ENCODE measurements at places on chromosomes 6 and 20. TPM values are rescaled to one million over a fixed set of nuclear protein-coding genes. Genes with fewer than 3 reads are reported as not detected.

DNA sequence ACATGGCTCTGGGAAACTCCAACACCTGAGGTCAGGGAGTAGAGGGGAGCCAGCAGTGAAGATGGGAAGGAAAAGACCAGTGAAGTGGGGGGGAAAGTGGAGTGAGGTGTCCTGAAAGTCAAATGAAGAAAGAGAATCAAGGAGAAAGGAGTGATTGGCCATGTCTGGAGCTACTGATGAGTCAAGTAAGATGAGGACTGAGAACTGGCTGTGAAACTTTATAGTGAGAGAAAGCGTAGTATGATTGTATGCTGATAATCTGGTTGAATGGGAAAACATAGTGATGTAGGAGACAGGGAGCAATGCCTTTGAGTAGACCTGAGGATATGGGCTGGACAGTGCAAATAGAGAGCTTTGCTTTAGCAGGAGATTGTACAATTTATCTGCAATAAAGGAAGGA is 183.6 kb upstream of the GMDS start:
- H3K4me1 ChIP-seq = no peaks in the 10 kb centered on the region
- no peak overlapping the region for H3K4me3 ChIP-seq
- H3K27me3 ChIP-seq = no peaks in the 10 kb centered on the region
- DNase-seq = no peak

DNA sequence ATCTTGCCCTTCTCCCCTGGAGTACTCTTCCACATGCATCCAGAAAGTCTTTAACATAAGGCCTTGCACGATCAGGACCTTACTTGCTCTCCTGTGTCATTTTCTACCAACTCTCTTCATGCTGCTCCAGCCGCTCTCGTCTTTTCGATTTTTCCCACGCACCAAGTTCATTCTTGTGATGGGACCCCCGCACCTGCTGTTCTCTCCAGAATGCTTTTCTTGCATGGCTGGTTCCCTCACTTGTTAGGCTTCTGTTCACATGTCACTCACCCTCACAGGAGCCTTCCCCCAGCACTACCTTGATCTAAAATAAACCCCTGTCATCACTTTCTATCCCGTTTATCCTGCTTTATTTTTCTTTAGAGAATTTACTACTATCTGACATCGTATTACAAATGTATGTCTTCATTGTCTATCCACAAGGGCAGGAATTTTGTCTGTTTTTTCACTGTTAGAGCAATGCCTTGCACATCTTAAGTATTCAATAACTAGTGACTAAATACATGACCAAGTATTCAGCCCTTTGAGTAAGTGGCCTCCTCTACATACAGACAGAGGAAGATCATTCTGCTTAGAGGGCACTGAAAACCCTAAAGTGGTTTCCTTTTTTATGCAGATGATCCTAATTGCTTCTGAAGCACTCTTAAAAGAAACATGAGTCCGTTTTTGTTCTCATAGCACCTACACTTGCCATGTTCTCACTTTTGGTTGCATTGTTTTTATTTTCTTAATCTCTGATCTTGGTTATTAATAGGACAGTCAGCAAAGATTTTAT is 166.9 kb downstream of the SLC16A10 start:
- H3K27me3 ChIP-seq = no peaks in the 10 kb centered on the region
- no peaks in the 10 kb centered on the region for H3K4me1 ChIP-seq
- H3K27ac ChIP-seq = no peak overlapping the region

DNA sequence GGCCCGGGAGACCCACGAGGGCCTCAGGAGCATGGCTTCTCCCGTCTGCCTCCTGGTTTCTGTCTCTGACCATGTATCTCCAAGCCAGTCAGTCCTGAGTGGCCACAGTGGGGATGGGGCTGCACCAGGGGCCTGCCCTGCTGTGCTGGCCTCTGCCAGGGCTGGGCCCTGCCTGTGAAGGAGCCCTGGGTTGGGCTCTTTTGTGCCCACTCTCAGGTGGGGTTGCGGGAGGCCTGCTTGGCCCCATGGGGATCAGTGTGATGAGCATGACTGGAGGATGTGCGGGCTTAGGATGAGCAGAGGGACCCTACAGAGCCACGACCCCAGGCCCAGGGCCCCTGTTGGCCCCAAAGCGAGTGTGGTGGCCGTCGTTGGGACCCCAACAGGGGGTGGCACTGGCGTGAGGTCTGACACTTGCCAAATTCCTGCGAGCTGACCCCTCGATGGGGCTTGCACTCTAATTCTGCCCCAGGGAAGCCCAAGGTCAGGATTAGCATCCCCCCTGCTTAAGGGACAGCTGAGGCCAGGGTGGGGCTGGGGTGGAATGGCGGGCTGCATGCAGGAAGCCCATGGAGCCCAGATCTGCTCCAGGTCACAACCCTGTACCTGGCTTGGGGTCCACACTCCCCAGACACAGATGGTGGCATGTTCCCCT is 90.0 kb upstream of the BHLHE23 start:
- DNase-seq = no peak
- H3K27ac ChIP-seq = no peak overlapping the region
- no peaks in the 10 kb centered on the region for H3K36me3 ChIP-seq
- no peaks in the 10 kb centered on the region for H3K4me1 ChIP-seq

GRCh38 chr6:106534564-106534982 is 94.7 kb downstream of the RTN4IP1 start:
- H3K27ac ChIP-seq = no peak overlapping the region
- no peak for DNase-seq
- H3K4me3 ChIP-seq = no peak overlapping the region
- no peaks in the 10 kb centered on the region for H3K36me3 ChIP-seq

DNA sequence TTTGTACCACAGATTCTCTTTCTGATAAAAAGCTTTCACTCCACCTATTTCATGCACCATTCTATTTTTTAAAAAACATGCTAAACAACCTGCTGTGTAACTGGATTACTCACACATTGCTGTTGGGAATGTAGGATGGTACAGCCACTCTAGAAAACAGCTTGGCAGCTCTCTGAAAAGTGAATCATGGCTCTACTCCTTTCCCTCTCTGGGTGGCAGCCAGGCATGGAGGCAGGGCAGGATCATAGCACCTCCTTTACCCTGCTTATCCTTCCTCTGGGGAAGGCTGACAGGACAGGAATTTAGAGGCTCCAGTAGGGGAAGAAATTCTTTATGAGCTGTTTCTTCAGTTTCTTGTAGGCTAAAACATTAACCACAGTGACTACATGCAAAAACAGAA is 6.7 kb upstream of the VNN2 start:
- H3K4me1 ChIP-seq = peaks cover 12% of the 10 kb centered on the region
- DNase-seq = no peak
- H3K36me3 ChIP-seq = no peaks in the 10 kb centered on the region

GRCh38 chr6:33983109-33983716 is 162.7 kb downstream of the GRM4 start:
- no peak overlapping the region for H3K27ac ChIP-seq
- H3K36me3 ChIP-seq = no peaks in the 10 kb centered on the region
- DNase-seq = no peak
- H3K4me1 ChIP-seq = no peaks in the 10 kb centered on the region
- H3K27me3 ChIP-seq = no peaks in the 10 kb centered on the region
- H3K4me3 ChIP-seq = no peak overlapping the region

GRCh38 chr6:47098570-47098993 is 56.5 kb upstream of the ADGRF1 start:
- no peak overlapping the region for H3K4me3 ChIP-seq
- H3K4me1 ChIP-seq = no peaks in the 10 kb centered on the region
- H3K27ac ChIP-seq = no peak overlapping the region
- no peaks in the 10 kb centered on the region for H3K27me3 ChIP-seq
- DNase-seq = no peak

- no peak overlapping the region for H3K27ac ChIP-seq
- H3K4me1 ChIP-seq = no peaks in the 10 kb centered on the region
- no peaks in the 10 kb centered on the region for H3K27me3 ChIP-seq
- H3K4me3 ChIP-seq = no peak overlapping the region
- H3K36me3 ChIP-seq = no peaks in the 10 kb centered on the region
- DNase-seq = no peak
These were observed 29.0 kb upstream of the MANEA start for GRCh38 chr6:95548188-95548786.

DNA sequence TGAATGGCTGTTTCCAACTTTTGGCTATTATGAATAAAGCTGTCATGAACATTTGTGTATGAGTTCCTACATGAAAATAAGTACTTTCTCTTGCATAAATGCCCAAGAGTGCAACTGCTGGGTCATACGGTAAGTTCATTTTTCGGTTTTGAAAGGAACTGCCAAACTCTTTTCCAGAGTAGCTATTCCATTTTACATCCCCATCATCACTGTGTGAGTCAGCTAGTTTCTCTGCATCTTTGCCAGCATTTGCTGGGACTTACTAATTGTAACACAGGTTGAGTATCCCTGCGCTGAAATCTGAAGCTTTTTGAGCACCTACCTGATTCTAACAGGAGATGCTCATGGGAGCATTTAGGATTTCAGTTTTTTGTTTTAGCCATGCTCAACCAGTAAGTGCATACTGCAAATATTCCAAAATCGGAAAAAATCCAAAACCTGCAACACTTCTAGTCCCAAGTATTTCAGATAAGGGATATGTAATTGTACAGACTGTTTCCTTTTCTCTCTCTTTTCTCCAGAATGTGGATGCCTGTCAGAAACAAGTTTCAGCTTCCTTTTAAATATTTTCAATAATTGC is 118.4 kb downstream of the DTNBP1 start:
- no peak overlapping the region for H3K27ac ChIP-seq
- peaks cover 16% of the 10 kb centered on the region for H3K4me1 ChIP-seq
- H3K36me3 ChIP-seq = no peaks in the 10 kb centered on the region
- no peak overlapping the region for H3K4me3 ChIP-seq
- H3K27me3 ChIP-seq = no peaks in the 10 kb centered on the region

GRCh38 chr20:17619351-17620093 is 49.6 kb downstream of the DSTN start:
- H3K4me1 ChIP-seq = peaks cover 4% of the 10 kb centered on the region
- H3K36me3 ChIP-seq = peaks cover 50% of the 10 kb centered on the region
- no peak for DNase-seq
- H3K27me3 ChIP-seq = no peaks in the 10 kb centered on the region
- H3K4me3 ChIP-seq = no peak overlapping the region

DNA sequence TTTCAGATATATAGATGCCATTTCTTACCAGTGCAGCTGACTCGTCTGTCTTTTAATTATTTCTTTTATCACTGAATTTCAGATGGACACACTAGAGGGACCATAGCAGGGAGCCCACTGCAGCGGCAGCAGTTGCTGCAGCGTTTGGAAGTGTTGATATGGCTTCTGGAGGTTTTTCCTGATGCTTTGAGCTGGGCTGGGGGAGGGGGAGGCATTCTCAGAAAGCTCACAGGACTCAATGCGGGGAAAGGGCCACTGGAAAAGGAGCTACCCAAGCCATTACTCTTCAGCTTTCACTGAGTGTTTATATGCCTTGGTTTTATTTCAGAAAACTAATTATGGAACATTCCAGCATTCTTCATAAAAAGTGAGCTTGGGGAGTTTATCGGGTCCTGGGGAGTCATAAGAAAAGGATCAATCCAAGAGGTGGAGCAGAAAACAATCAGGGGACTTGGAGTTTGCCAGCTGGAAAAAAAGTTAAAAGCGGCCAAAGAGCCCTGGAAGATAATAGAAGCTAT is 740.4 kb upstream of the FLRT3 start:
- H3K27me3 ChIP-seq = no peaks in the 10 kb centered on the region
- H3K36me3 ChIP-seq = no peaks in the 10 kb centered on the region
- H3K4me1 ChIP-seq = no peaks in the 10 kb centered on the region
- DNase-seq = no peak
- H3K27ac ChIP-seq = no peak overlapping the region

- H3K27ac ChIP-seq = no peak within 1 kb of the TSS
- H3K4me3 ChIP-seq = peak within 1 kb of the TSS; percentile 73
- DNase-seq = no peak
- no peaks in the 10 kb centered on the region for H3K36me3 ChIP-seq
- H3K27me3 ChIP-seq = no peaks in the 10 kb centered on the region
- H3K4me1 ChIP-seq = peaks cover 17% of the 10 kb centered on the region
These were observed at the start of gene HS3ST5 for GRCh38 chr6:114342826-114343781. Gene HS3ST5 (minus strand): TSS chr6:114343023. CDS start chr6:114062845, 280,178 bp downstream.

GRCh38 chr6:33390767-33391277 is 801 bp upstream of the KIFC1 start:
- no peak for DNase-seq
- H3K4me3 ChIP-seq = peak overlapping the region; percentile 61
- no peaks in the 10 kb centered on the region for H3K27me3 ChIP-seq
- H3K27ac ChIP-seq = peak overlapping the region; percentile 94
- peaks cover 6% of the 10 kb centered on the region for H3K4me1 ChIP-seq

GRCh38 chr20:34143951-34144350 is 31.9 kb upstream of the EIF2S2 start:
- no peaks in the 10 kb centered on the region for H3K36me3 ChIP-seq
- no peak overlapping the region for H3K27ac ChIP-seq
- no peaks in the 10 kb centered on the region for H3K4me1 ChIP-seq
- no peak for DNase-seq
- H3K4me3 ChIP-seq = no peak overlapping the region
- H3K27me3 ChIP-seq = no peaks in the 10 kb centered on the region

DNA sequence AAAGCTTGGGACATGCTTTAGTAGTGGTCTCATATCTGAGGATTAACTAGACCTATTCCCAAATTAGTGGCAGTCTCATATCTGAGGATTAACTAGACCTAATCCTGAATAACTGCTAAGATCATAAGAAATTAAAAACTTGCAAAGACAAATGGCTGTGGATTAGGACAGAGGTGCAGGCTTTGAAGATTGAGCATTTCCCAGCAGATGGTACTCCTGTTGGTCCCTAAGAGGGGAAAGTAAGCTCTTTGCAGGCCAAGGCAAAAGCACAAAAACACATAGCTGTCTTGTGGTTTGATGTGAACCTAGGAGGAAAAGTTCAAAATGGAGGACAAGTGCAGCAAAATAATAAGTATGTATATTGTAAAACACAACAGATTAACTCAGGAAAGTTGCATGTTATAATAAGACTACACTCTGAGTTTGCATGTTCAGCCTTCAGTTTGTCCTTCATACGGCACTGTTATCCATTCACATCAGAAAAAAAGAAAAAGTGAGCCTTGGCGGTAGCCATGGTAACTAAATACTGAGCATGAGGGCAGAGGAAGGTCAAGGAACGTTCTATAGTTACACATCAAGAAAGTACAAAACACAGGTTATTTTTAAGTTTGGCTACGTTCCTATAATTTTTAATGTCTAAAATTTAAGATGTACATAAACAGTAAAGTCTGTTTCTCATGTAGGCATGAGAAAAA is 62.8 kb downstream of the FILIP1 start:
- H3K27ac ChIP-seq = peak overlapping the region; percentile 73
- DNase-seq = no peak
- no peaks in the 10 kb centered on the region for H3K27me3 ChIP-seq
- peak overlapping the region; percentile 42 for H3K4me3 ChIP-seq

- H3K4me1 ChIP-seq = peaks cover 15% of the 10 kb centered on the region
- peak; percentile 70 for DNase-seq
- peak within 1 kb of the TSS; percentile 83 for H3K4me3 ChIP-seq
- H3K36me3 ChIP-seq = no peaks in the 10 kb centered on the region
- no peaks in the 10 kb centered on the region for H3K27me3 ChIP-seq
These were observed at the start of gene STAU1 for GRCh38 chr20:49187851-49188641. Gene STAU1 (minus strand): TSS chr20:49188334. CDS start chr20:49166201, 22,133 bp downstream.

The TCF19 gene
- total RNA-seq = 15.7 TPM

The AVP gene
- not detected for total RNA-seq

The HFE gene
- 10.1 TPM for total RNA-seq

The FKBP1C gene
- total RNA-seq = not detected

The CHRNA4 gene
- not detected for total RNA-seq

The ROMO1 gene
- 196 TPM for total RNA-seq

The TCF15 gene
- total RNA-seq = not detected

The TMEM14A gene
- 16.5 TPM for total RNA-seq

Measured in thoracic aorta (tissue), 2 donors.